NCI-H1417 (cell line): ENCODE measurements at places on chromosomes 5 and 9.
A peak's percentile ranks its signal among the peaks of the same experiment; 100 is the strongest.

GRCh38 chr5:124936626-124936933 lies 190.1 kb upstream of the ZNF608 start:
- no peak for DNase-seq

DNA sequence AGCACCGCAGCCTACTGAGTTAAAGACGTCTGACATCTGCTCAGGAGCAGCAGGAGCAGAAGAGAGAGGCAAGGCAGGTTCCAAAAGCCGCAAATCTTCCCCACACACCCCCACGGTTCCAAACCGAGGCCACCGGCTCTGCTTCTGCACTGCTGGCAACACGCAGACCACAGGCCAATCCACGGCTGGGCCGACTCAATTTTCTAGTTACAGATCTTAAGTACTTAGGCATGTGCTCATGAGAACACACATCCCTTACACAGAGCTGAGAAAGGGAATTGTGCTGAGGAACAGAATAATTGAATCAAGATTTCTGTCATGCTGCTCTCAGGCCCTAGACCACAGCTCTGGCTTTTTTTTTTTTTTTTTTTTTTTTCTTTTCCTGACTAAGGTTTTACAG lies 32.6 kb downstream of the PAX5 start:
- DNase-seq: no peak

- DNase-seq: peak; percentile 76
Measured at GRCh38 chr5:147188200-147189108, 46.4 kb upstream of the STK32A start.

- DNase-seq: no peak
Measured at GRCh38 chr9:135563039-135563476, 1.5 kb downstream of the PAEP start.

GRCh38 chr5:10701567-10702039 lies 59.4 kb downstream of the DAP start:
- DNase-seq: peak; percentile 27
